ENCODE measurements at places on chromosomes 7 and 10.

DNA sequence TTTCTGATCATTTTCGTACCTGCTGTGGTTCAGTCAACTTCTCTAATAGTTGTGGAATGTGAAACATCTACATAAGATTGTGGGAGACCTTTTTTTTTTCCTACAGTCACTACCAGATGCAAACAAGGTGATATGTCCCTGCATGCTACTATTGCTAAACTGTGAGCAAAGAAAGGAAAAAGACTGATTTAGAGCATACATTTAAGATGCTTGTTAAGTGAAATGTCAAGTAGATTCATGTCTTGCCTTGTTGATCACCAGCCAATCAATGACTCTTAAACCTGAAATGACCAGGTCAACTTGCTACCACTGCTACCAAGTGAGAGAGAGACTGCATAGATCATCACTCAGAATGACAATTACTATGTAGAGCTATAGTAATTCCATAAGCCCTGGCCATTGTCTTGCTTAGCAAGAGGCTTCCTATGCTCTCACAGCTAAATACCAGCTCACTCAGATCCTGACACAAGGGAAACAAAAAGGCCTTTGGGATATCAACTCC is 84.3 kb upstream of the SKAP2 start:
- DNase-seq, result no peak

DNA sequence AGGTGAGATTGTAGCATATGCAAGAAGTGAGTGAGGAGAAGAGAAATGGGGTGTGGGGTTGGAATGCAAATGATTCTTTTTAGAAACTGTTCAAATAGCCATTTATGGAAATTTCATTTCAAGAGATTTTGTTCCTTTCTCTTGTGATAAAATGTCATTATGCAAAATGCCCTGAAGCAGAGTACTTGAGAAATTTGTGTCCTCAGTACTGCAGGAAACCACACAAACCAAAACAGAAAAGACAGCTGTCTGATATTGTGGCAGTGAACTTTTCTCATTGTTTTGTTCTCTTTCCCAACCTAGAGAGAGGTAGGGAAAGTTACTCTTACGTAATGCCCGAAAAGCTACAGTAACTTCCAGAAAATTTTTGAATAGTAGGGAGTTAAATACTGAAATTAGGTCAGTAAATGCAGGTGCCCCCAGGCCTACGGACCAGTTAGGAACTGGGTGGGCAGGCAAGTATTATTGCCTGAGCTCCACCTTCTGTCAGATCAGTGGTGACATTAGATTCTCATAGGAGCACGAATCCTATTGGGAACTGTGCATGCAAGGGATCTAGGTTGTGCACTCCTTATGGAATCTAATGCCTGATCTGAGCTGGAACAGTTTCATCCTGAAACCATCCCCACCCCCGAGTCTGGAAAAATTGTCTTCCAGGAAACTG is 34.0 kb downstream of the DLD start:
- peak; percentile 13 for DNase-seq

DNA sequence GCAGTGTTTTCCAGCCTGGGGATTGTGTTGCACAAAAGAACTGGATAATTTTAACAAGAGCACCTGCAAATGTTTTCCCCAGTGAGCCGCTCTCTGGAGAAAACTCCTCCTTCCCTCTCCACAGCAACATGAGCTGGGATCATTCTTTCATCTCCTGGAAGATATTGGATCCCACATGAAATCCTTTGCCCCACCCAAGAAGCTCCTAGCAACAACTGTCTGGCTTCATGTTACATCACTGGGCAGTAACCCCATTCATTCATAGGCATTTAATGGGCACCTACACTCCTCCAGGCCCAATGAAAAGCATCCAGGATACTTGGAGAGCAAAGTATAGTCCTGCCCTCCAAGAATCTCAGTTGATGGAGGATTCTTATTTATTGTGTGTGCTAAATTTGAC is 27.2 kb downstream of the LSM5 start:
- no peak for DNase-seq

GRCh38 chr10:91540733-91541132 is 92.1 kb downstream of the PPP1R3C start:
- no peak for DNase-seq

GRCh38 chr10:20399772-20400171 is 497.3 kb downstream of the NEBL start:
- DNase-seq, result no peak

- no peak for DNase-seq
Observed at GRCh38 chr7:132328047-132328620, 248.1 kb downstream of the PLXNA4 start.

GRCh38 chr7:109092268-109092667 is 522.6 kb downstream of the DNAJB9 start:
- DNase-seq, result no peak

- no peak for DNase-seq
Observed at GRCh38 chr7:132177708-132178401, 398.4 kb downstream of the PLXNA4 start.

DNA sequence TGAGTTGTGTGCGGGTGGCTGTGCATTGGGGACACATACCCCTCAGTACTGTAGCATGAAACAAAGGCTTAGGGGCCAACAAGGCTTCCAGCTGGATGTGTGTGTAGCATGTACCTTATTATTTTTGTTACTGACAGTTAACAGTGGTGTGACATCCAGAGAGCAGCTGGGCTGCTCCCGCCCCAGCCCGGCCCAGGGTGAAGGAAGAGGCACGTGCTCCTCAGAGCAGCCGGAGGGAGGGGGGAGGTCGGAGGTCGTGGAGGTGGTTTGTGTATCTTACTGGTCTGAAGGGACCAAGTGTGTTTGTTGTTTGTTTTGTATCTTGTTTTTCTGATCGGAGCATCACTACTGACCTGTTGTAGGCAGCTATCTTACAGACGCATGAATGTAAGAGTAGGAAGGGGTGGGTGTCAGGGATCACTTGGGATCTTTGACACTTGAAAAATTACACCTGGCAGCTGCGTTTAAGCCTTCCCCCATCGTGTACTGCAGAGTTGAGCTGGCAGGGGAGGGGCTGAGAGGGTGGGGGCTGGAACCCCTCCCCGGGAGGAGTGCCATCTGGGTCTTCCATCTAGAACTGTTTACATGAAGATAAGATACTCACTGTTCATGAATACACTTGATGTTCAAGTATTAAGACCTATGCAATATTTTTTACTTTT is 1.8 kb downstream of the DDIT4 start:
- no peak for DNase-seq

DNA sequence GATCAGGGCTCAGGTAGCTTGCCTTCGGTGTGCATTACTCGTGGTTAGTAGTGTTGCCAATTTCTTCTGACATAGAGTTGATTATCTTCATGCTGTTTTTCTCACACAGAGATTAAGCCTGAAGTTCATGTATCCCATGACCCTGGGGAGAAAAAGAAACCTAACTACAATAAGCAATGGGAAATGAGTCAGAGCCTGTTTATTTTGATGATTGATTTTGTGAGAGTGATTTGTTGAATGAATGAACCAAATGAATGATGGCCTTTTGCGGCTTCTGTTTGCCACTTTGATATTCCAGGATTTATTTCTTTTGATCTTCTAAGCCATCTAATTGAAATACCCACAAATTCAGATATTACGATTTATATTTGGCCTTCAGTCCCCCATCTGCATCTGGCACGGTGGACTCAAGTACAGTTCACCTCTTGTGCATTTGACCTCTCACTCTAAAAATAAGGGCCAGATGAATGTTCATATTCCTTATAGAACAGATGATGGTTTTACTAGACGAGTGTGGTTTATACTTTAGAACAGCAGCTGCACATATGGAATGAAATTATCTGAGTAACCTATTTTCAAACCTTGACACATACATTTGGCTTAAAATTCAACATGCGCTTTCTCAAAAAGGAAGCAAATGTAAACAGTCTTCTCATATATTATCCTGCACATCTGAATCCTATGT is 110.7 kb downstream of the PLCE1 start:
- DNase-seq, result no peak

- DNase-seq, result no peak
Observed at GRCh38 chr10:96269438-96270300, 1.7 kb downstream of the BLNK start.

GRCh38 chr7:117011419-117012260 is 58.3 kb downstream of the ST7 start:
- peak; percentile 89 for DNase-seq

DNA sequence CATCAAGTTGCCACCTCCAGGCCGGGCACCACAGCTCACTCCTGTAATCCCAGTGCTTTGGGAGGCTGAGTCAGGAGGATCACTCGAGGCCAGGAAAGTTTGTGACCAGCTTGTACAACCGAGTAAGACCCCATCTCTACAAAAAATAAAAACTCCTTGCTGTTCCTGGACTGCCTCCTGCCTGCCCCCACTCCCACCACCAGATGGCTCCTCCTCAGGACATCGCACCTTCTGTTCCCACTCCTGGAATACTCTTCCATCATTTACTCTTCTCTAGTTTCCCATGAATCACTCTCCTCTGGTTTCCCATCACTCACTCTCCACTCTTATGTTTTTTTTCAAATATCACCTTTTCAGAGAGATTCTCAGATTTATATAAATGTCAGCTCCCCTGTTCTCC is 540.7 kb downstream of the CALN1 start:
- no peak for DNase-seq

DNA sequence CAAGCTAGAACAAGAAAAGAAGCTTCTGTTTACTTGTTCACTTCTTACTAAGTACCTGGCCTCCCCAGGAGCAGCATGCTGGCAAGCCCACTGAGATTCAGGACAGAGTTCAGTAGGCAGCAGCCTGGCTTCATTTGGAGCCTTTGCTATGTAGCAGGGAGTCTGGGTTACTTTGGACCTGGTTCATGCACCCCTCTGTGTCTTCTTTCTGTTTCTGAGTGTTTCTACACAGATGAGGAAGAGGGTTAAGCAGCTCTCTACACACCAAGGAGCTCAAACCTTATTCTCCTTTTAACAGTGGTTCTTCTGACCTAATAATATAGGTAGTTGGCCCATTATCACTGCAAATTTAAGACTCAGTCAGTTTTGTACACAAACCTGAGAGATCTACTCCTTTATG is 152.9 kb downstream of the ARID5B start:
- no peak for DNase-seq

GRCh38 chr10:1036341-1036791 is 10.7 kb upstream of the IDI2 start:
- no peak for DNase-seq

- DNase-seq, result no peak
Observed at GRCh38 chr10:97685395-97685958, 1.6 kb downstream of the AVPI1 start.

GRCh38 chr10:86876748-86877147 is 80.7 kb downstream of the MMRN2 start:
- DNase-seq, result no peak

DNA sequence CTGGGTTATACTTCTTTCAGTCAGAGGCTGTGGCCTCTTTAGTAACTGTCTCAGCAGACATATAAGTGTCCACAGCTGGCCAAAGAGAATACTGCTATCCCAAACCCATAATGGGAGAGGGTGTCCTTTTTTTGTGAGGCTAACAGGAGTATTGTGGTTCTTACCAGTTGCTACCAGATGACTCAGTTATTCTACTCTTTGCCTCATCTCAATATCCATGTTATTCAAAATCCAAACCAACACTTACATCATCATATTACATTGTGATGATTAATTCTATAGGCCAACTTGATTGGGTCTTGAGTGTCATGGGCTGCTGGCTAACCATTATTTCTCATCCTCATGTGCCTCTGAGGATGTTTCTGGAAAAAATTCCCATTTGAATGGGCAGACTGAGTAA is 120.9 kb downstream of the TMEM168 start:
- no peak for DNase-seq

DNA sequence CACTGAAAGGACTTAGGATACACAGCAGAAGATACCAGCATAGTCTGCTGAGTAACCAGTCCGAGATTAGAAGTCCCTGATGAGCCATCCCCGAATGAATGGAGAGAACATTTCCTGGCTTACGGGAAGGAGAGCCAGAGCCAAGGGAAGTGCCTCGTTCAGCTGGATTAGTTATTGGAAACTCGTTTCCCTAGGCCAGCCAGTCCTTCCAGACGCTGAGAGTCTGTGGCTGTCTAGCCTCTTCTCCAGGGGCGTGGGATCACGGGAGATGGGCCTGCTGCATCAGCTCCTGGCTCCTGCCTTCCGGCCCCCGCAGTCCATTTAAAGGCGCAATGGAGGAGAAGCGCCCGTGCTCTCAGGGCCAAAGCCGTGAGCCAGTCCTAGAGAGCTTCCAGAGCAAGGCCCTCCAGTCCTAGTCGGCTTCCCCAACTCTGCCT is 712.8 kb downstream of the PARD3 start:
- DNase-seq, result no peak

GRCh38 chr7:25725451-25725850 is 426.5 kb upstream of the NFE2L3 start:
- no peak for DNase-seq

- DNase-seq, result peak; percentile 15
Observed at GRCh38 chr7:38660427-38661099, 29.4 kb upstream of the AMPH start.

DNA sequence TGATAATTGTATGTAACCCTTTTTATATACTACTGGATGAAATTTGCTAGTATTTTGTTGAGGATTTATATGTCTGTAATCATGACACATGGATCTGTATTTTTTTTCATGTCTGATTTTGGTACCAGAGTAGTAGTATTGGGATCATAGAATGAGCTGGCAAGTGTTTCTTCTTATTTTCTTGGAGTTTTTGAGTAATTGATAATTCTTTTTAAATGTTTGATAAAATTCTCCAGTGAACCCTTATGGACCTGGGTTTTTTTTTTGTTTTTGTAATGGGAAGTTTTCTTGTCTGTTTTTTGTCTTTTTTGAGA is 28.4 kb downstream of the ZNF33A start:
- DNase-seq, result no peak

GRCh38 chr7:98346515-98347069 is 54.3 kb downstream of the BAIAP2L1 start:
- no peak for DNase-seq

- no peak for DNase-seq
Observed at GRCh38 chr10:79406683-79407422, 38.6 kb downstream of the ZCCHC24 start.

DNA sequence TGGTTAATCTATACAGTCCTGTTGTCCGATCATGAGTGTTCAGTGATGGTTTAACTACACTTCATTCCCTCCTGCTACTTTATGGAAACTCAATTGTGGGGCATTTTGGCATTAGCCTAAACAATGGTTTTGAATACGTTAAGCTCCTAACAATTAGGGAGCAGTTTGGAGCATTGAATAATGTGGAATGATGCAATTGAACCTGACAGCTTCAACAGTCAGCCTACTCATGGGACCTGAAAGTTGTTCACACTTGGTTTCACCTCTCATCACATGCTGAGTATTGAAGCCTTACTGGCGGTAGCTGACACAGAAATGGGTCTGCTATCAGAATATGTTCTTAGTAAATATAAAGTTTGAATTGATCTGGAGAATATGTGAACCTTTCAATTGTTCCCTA is 186.1 kb downstream of the MLLT10 start:
- DNase-seq, result no peak

DNA sequence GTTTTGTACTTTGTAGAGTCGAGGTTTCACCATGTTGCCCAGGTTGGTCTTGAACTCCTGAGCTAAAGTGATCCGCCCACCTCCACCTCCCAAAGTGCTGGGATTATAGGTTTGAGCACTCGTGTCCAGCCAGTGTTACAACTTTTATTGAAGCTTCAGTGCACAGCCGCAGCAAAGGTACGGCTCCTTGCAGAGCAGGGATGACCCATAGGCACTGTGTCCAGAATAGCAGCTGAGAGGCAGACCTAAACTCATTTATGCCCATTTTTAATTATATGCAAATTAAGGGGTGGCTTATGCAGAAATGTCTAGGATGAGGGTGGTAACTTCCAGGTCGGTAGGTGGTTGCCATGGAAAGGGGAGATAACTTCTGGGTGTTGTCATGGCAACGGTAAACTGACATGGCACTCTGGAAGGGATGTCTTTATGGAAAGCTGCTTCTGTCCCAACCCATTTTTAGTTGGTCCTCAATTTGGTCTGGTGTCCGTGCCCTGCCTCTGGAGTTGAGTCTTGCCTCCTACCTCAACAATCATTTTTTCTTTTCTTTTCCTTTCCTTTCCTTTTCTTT is 22.7 kb downstream of the NYAP1 start:
- DNase-seq, result no peak
